ENCODE measurements at places on chromosomes 11 and 22. TPM values are rescaled to one million over a fixed set of nuclear protein-coding genes. Genes with fewer than 3 reads are reported as not detected.

- DNase-seq = no peak
These were observed 9.3 kb upstream of the CD3E start for GRCh38 chr11:118295199-118295598.

- DNase-seq = no peak
These were observed 25.8 kb upstream of the DAGLA start for GRCh38 chr11:61654397-61654829.

DNA sequence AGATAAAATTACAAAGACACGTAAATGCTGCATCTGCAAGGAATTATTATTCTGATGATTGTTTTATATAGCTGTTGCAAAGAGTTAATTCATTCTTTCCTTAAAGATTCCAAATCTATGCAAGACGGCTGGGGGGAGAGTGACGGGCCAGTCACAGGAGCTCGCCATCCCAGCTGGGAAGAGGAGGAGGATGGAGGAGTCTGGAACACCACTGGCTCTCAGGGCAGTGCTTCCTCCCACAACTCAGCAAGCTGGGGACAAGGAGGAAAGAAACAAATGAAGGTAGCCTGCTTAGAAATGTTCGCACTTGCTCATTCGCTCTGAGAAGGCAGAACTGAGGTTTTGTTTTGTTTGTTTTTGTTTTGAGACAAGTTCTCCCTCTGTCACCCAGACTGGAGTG is 73.0 kb upstream of the ADSL start:
- no peak for DNase-seq

DNA sequence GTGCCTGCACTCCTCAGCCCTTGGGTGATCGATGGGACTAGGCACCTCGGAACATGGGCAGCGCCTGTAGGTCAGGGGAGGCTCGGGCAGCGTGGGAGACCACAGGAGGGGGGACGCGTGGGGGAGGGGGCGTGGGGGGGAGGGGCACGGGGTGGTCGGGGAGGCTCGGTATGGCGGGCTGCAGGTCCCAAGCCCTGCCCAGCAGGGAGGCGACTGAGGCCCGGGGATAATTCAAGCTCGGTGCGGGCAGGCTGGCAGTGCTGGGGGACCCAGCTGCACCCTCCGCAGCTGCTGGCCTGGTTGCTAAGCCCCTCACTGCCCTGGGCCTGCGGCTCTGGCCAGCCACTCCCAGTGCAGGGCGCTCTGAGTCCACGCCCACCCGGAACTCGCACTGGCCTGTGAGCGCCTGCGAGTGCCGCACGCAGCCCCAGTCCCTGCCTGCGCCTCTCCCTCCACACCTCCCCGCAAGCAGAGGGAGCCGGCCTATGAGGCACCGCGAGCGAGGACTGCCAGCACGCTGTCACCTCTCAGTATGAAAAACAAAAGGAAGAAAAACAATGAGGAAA is 1698.3 kb upstream of the RAG2 start:
- no peak for DNase-seq

GRCh38 chr11:110428956-110429730 is 605 bp upstream of the FDX1 start:
- no peak for DNase-seq

DNA sequence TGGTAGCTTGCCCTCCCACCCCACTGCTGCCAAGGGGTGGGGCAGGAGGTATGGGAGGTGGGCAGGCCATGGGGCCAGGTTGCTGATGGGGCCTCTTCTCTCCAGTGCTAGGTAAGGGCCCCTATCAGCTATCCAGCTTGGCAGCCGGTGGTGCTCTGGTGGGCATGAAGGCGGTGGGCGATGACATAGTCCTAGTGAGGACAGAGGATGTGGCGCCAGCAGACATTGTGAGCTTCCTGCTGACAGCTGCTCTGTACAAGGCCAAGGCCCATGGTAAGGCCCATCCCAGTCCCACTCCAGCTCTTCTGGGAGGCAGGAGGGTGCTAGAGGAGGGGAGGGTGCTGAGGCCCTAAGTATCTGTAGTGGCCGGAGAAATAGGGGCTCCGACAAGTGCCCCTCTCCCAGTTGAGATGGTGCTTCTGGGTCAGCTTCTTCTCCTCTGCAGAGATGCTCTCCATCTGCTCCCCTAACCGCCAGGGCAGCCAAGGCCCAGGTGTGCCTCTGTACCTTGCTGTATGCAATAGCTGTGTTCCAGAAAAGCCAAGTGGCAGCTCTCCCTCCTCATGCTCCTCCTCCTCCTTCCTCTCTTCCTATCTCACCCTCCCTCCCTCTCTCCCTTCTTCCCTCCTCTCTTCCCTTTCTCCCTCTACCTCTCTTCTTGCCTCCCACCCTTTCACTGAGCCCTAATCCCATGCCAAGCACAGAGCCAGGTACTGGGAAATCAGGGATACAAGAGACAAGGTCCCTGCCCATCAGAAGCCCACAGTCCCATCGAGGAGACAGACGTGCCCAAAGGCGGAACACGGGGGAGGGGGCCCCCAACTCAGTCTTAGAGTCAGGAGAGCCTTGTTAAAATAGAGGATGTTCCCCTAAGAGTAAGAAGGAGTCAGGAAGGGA is 55.3 kb downstream of the OTOG start:
- peak; percentile 68 for DNase-seq

- peak; percentile 34 for DNase-seq
These were observed 107.1 kb downstream of the GAB2 start for GRCh38 chr11:78310500-78310909.

DNA sequence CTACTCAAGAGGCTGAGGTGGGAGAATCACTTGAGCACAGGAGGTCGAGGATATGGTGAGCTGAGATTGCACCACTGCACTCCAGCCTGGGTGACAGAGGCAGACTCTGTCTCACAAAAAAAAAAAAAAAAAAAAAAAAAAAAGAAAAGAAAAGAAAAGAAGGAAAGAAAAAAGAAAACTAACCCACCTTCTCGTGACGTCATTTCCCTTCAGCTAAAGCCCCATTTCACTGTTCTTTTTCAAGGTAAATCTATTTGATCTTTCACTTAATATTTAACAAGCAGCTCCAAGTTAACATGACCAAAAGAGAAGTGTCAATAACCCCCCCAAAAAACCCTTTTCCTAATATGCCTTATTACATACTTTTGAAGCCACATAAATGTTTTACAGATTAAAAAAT is 5.1 kb downstream of the RAPSN start:
- no peak for DNase-seq

Gene OR2AG2
- total RNA-seq = 0.36 TPM

Gene IFITM1
- 48.6 TPM for total RNA-seq

DNA sequence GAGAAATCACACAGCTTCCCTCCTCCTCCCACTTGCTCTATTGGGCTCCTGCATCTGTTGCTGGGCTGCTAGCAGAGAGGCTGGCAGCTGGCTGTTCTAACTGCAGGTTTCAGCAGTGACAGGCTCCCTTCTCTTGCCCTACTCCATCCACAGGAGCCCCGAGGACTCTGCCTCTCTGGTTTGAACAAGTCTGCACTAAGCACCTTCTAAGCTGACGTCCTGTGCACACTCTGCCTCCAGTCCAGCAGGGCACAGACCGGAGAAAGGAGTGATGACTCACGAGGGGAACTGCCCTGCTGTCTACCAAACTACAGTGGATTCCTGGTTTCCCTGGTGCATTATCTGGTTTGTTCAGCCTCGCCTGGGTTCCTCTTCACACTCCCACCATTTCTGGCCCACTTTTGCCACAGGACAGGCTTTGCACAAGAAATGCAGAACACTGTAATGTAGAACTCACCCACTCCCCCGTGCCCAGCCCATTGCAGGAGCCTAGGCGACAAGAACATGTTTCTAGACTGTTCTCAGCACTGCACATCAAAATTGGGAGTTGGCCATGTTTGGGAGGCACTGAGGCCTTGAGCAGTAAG is 26.0 kb downstream of the IL10RA start:
- DNase-seq = no peak

DNA sequence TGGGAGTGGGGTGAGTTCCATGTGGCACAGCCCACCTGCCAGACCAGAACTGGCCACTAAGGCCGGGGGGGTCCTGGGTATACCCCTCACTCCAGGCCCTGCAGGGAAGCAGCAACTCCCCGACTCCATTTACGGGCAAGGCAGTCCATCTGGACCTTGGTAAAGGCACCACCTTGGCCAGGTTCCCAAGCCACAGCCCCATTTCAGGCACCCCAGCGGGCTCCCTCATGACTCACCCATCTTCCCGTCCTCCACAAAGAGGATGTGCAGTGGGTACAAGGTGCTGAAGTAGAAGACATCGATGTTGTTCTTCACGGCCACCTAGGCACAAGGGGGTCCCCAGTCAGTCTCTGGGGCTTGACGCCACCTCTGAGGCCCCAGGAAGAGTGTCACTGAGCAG is 15.7 kb upstream of the RASL10A start:
- peak; percentile 78 for DNase-seq

DNA sequence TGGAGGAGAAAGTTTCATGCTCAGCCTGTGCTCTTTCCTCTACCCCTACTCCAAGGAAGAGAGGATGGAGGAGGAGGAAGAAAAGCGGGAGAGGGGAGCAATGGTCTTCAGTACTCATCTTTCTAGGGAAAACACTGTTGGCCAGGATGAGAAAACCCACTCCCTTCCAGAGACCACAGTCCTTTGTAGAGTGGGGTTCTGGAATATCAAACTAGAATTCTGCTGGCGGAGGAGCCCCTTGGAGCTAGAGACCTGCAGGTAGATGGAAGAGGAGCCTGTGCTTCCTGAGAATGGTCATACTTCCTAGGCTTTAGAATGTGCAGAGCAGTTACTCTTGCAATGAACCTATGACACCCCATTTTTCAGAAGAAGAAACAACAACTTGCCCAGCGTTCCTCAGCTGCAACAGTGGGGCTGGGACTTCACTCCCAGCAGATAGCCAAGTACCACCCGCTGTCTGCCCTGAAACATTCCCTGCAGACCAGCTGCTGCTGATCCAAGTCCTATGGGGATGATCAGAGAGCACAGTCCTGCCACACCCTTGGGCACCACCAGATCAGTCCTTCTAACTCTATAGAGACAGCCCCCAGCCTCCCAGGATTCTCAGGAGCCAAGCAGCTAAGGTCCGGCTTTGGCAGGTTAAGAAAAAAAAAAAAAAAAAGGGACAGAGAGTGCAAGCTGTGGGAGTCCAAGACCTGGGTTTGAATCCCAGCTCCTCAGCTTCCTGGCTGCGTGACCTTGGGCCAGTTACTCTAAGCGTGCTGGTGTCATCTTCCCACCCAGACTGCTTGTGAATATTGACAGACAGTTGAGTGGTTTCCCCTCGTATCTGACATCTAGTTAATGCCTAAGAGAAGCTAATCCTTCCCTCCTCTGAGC is 664 bp downstream of the PTGDR2 start:
- DNase-seq = peak; percentile 86

DNA sequence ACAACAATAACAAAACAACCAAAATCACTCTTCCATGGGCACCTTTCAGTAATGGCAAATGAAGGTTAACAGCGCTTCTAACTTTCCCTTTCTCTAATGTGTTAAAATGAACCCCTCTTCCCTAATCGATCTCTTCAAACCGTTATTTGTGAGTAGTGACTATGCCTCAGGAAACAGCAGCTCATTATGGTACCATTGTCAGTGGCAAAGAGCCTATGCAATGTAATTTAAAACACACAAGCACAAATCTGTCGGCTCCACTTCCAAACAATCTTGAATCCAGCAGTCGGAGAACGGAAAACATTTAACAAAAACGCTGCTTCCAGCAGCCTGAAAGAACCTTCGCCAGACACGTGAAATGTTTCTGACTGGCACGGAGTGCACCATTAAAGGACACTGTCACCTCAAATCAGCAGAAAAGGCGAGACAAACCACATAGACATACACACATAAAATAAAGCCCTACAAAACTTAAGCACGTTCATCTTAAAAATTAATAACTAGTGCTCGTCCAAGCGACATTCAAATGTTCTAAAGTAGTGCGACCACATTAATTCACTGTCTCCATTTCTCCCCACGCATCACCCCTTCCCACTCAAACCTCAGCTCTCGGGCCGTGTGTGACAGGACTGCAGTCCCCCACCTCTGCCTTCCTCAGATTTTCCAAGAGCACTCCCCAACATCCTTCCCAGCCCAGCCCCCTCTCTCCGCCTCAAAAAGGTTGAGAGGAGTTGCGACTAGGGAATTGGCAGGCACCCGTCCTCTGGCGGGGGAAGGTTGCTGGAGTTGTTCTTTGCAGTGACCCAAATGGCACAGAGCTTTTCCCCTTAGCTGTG is 748 bp downstream of the RAB30 start:
- no peak for DNase-seq

Gene P2RX3
- total RNA-seq = not detected

Gene OLFML1
- total RNA-seq = 33.0 TPM

DNA sequence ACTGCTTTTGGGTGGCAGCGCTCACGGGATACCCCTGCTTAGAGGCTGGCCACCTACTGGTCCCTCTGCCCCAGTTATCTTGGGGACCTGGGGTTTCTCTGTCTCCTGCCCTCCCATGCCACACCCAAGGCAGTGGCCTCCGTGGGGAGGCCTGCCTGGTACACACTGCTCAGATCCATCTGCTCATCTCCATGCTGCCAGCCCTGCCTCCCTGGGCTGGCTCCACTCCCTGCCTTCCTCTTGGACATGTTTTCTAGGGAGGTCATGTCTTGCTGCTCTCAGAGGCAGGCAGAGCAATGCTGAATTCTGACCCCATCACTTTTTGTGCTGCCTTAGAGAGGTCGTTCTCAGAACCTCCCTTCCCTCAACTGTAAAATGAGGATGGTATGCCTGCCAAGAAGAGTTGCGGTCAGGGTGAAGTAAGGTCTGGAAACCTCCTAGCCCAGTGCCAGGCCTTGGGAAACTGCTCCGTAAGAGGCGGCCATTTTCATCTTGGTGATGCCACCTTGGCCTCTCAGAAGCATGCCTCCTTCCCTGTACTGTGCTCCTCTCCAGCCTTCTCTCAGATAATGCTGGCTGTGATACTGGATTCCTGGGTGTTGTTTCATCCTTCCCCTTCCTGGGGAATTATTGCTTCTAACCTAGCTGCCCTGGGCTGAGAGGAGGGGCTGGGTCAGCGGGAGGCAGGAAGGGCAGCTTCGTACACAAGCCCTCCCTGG is 186.4 kb upstream of the ZBED5 start:
- no peak for DNase-seq

- peak; percentile 46 for DNase-seq
These were observed 78.2 kb downstream of the FBLN1 start for GRCh38 chr22:45580726-45581381.

DNA sequence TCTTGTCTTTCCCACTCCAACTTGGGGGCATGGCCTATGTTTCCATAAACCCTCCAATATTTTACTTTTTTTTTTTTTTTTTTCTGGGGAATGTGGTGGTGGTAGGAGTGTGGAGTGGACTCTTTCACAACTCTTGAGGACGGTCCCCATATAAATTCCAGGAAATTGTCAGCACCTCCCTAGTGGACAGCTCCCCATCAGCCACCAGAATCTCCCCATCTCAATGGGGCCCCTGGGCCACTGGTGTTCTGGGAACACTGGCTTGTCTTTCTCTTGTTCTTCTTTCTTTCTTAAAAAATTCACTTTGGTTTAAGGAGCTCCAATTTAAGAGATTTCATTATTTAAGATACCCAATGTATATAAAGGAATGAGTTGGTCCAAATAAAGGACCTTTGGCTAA is 74.1 kb downstream of the ADM start:
- no peak for DNase-seq

DNA sequence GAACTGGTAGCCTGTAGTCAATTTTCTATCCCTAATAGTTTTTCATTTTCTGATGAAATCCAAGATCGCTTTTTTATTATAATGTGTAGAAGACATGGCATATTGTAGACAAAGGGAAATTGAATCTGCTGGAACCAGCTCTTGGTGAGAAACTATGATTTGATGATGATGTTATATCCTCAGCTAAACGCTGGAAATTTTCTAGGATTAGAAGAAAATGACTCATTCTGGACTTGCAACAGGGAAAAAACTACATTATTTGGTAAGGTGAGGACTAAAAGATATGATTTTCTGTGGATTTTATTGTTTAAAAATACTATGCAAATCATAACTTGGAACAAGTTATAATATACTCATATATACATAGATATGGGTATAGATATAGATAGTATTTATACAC is 14.1 kb upstream of the PGM2L1 start:
- DNase-seq = peak; percentile 35
